ENCODE measurements at places on chromosomes 7 and 10. TPM values are rescaled to one million over a fixed set of nuclear protein-coding genes. Genes with fewer than 3 reads are reported as not detected.

The P4HA1 gene
- polyA plus RNA-seq: 38.3 TPM

The PROSER2 gene
- polyA plus RNA-seq: 20.4 TPM

The TFPI2 gene
- 313 TPM for polyA plus RNA-seq

The HOXA9 gene
- polyA plus RNA-seq: 0.03 TPM

The SFRP4 gene
- polyA plus RNA-seq: not detected

The RELN gene
- polyA plus RNA-seq: 0.05 TPM

The CACNB2 gene
- not detected for polyA plus RNA-seq

The MYH16 gene
- polyA plus RNA-seq: 3.7 TPM

The RARRES2 gene
- 0.23 TPM for polyA plus RNA-seq

The CALHM2 gene
- 7.9 TPM for polyA plus RNA-seq

The SLC25A13 gene
- polyA plus RNA-seq: 21.4 TPM

The CDNF gene
- polyA plus RNA-seq: 1.5 TPM

The BTBD16 gene
- polyA plus RNA-seq: 0.14 TPM

The ZNF804B gene
- polyA plus RNA-seq: not detected

The CYP3A7 gene
- 0.02 TPM for polyA plus RNA-seq

The VGF gene
- polyA plus RNA-seq: 0.08 TPM

All from mammary epithelial cell (primary cell).